Ascending aorta (tissue), 2 donors: ENCODE measurements at places on chromosomes 16 and 17. TPM values are rescaled to one million over a fixed set of nuclear protein-coding genes. Genes with fewer than 3 reads are reported as not detected.
A peak's percentile ranks its signal among the peaks of the same experiment; 100 is the strongest.

DNA sequence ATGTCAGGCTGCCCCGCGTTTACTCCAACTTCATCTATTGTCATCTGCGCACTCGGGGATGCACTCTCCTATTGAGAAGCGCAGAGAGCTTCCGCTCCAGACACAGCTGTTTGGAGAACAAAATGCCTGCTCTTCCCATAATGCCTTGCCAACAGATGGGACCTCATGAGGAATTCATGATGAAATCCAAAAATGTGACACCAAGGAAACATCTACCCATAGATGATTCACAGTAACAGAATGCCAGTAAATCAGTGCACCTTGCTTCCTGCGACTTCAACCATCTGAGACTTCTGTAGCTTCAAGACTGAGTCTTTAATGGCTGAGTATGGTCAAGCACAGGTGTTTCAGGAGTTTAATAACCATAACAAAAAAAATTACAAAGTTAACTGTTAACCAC lies 1144.9 kb upstream of the GOT2 start:
- DNase-seq, result no peak

GRCh38 chr16:55120826-55121225 lies 190.2 kb downstream of the IRX5 start:
- DNase-seq, result no peak

The TBC1D3H gene
- total RNA-seq, result not detected

DNA sequence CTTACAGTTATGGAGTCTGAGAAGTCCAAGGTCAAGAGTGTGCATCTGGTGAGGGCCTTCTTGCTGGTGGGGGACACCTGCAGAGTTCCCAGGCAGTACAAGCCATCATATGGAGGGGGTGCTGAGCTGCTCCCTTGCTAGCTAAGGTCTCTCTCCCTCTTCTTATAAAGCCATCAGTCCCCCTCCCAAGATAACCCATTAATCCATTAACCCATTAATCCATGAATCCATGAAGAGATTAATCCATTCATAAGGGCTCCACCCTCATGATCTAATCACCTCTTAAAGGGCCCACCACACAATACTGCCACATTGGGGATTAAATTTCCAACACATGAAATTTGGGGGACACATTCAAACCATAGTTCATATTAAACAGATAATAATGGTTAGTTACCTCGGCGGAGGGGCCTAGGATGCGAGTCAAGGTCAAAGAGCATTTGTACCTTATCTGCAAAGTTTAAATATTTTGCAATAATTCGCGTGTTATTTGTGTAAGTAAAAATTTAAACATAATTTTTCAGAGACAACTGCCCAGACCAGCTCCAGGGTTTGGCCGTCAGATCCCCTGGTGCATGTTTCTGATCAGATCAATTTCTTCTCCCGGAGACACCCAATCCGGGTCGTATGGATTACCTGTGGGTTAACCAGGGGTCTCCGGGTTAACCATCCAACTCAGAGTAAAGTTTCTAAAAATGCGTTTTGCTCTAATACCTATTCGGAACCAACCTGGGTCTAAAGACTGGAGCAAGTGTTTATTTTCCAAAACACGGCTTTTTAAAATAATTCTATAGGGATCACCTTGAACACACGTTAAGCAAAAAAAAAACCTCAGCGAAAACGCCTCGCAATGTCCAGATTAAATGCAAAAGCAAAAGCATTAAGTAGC lies 740 bp upstream of the POLR3E start:
- no peak for DNase-seq

The PIPOX gene
- total RNA-seq, result not detected

The SLC47A1 gene
- total RNA-seq, result 0.64 TPM

The IGF2BP1 gene
- not detected for total RNA-seq

DNA sequence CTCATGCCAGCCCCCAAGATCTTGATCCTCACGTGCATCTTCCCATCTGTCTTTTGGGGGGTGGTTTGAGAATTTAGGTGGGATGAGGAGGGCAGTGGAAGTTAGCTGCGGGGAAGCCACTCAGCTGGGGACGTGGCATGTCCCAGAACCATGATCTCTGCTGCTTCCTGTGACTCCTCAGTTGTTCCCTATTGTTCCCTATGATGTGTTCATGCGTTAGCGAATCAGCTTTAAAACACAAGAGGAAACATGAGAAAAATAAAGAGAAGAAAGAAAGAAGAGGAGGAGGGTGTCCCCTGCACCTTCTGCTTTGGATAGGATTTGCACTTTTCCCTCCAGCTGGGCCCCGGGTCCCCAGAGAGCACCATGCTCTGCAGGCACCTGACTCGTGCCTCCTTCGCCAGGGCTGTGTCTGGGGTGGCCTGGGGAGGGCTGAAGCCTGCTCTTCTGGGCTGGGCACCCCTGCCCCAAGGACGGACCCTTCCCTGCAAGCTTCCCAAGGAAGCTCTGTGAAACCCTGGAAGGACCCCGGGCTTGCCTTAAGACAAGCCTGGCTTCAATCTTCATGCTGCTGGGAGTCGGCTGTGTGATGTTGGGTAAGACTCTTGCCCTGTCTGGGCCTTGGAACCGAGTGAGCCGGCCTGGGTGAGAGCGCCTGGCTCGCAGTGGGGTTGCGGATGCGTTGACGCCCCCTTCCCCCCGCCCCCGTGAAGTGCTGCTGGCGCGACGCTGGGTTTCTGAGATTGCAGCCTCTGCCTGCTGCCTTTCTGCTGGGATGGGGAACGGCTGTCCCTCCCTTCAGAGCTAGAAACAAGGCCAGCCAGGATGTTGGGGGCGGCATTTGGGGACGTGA lies 62.8 kb upstream of the CIBAR2 start:
- no peak for DNase-seq

The CCL17 gene
- not detected for total RNA-seq

DNA sequence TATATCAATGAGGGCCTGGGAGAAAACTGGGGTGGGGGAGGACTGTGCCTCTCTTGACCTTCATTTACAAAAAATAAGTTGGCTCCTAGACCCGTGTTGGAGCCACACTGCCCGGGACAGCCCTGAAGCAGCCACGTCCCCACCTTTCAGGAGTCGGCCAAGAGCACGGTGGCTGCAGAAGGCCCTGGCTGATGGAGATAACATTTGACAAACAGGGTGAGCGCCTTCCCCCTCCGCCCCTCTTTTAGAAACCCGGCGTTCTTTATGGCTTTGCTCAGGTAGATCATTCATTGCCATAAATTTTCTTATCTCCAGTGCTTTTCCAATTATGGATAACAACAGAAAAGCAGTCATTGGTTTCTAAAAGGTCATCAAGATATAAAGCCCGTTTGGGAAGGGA lies 398.1 kb upstream of the TNRC6C start:
- DNase-seq, result no peak

GRCh38 chr17:57106107-57106835 lies 21.2 kb downstream of the AKAP1 start:
- no peak for DNase-seq

DNA sequence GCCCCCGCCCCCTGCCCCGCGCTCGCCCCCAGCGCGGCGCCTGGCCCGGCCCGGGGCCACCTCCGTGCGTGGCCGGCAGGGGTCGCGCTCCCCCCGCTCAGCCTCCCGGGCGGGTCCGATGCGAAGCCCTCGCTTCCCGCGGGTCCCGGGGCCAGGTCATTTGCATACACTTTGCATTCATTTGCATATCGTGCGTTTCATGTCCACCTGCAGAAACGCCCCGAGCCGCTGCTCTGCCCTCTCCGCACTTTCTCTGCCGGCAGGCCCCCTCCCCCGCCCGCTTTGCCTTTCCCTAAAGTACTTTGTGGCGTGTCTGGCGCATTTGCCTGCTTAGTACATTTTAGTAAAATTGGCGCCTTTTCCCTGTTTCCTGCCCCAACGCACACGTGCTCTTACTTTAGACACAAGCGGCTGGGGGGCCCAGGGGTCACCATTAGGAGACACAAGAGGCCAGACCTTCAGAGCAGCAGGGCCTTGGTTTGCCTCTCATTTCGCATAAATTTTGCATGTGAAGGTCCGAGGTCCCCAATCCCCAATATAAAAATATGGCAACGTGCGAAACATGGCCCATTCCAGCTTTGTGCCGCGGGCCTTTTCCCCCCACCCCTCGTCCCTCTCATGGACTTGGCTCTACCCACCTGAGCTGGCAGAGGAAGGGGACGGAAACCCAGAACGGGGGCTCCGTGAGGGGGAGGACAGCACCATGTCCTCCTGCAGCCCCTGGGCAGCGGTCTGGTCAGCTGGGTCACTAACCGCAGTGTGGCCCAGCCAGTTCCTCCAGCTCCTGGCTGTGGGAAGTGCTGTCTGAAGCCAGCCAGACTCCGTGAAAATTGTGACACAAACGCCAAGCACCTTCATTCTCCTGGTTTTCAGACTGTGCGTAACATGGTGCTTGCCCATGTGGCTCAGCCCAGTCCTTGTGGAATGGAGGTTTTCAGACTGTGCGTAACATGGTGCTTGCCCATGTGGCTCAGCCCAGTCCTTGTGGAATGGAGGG lies 34.8 kb downstream of the CBFA2T3 start:
- no peak for DNase-seq

The CES5A gene
- total RNA-seq, result not detected

DNA sequence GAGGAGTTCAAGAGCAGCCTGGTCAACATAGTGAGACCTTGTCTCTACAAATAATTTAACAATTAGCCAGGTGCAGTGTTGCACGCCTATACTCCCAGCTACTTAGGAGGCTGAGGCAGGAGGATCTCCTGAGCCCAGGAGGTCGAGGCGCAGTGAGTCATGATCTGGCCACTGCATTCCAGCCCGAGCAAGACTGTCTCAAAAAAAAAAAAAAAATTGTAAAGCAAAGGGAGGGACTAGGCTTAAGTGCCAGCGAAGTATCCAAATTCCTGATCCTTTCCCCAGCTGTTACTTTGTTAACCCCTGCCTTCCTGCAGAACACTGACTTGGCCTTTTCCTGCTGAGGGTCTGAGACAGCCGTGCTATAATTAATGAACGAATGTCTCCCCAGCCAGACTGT lies 2.7 kb downstream of the GDPD3 start:
- DNase-seq, result no peak

The CNTNAP1 gene
- 10.5 TPM for total RNA-seq

DNA sequence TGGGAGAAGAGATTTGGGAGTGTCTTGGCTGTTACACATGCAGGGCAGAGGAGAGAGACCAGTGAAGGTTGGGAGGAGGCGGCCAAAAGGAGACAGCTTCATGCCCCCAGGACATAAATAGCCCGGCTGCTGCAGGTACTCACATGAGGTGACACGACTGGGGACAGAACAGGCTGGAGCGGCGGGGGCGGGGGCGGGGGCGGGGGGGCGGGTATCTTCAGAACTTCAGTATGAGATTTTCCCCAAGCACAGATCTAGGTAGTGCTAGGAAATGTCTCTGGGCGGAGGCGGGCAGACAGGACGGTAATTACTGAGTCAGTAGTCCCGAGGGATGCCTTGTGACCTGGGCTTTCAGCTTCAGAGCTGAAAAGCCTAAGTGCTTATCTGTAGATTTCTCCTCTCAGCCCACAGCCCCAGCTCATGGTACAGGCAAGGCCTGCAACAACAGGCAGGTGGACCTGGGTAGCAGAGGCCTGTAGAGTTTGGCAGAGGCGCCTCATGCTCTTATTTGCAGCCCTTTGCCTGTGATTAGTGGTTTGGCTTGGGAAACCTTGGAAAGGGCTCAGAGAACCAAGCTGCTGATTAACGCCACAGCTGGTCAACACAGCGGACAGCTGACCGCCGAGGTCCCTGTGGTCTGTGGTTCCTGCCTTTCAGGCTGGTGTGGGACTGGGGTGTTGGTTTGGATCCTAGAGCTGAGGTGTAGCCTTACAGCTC lies 24.5 kb downstream of the UNK start:
- no peak for DNase-seq

DNA sequence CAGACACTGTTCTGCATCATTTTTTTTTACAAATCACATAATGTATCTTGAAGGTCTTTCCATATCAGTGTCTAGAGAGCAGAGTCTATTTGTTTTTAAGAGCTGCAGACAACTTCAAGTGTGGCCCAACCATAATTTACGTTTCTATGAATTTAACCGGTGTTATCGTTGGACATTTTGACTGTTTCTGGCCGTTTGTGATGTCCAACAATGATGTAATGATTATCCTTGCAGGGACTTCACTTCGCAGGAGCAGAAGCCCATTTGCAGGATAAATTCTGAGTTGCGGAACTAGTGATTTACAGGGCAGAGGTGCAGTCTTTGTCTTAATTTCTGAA lies 26.9 kb upstream of the HLF start:
- DNase-seq, result no peak

DNA sequence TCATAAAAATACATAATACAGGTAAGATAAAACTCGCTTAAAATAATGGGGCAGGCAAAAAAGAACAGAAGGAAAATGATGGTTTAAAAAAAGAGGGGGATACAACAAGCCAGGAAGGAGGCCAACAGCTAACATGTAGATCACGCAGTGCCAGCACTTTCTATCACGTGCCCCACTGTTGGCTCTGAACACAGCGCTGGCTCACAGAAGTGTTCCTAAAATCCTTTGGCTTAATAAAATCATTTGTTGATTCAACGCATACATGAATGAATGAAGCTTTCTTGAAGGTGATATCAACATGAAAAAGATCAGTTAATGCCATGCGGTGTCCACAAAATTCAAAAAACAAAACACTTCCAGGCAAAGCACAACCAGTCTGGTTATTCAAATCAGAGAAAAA lies 8.5 kb downstream of the ITGAE start:
- no peak for DNase-seq

The UNC13D gene
- total RNA-seq, result 33.1 TPM

DNA sequence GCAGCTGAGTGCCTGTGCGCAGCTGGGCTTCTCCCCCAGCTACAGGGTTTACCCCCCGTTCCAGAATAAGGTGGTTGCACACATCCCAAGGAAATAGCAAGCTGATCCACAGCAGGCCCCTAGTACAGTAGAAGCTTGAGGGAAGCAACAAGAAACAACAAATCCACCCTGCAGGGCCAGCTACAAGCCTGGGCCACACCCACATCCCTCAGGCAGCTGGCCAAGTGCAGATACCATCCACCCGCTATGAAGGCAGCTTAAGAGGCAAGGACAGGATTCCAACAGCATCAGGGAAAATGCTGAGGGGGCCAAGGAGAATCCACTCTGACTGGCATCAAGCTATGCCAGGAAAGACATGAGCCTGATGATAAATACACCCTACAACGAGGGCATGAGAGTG lies 66.9 kb upstream of the RCVRN start:
- peak; percentile 70 for DNase-seq

- no peak for DNase-seq
Observed at GRCh38 chr17:17810084-17810894, 26.5 kb downstream of the SREBF1 start.

- no peak for DNase-seq
Observed at GRCh38 chr16:55737966-55738365, 82.2 kb downstream of the SLC6A2 start.

GRCh38 chr16:23557779-23558702 lies 514 bp downstream of the UBFD1 start:
- DNase-seq, result no peak

DNA sequence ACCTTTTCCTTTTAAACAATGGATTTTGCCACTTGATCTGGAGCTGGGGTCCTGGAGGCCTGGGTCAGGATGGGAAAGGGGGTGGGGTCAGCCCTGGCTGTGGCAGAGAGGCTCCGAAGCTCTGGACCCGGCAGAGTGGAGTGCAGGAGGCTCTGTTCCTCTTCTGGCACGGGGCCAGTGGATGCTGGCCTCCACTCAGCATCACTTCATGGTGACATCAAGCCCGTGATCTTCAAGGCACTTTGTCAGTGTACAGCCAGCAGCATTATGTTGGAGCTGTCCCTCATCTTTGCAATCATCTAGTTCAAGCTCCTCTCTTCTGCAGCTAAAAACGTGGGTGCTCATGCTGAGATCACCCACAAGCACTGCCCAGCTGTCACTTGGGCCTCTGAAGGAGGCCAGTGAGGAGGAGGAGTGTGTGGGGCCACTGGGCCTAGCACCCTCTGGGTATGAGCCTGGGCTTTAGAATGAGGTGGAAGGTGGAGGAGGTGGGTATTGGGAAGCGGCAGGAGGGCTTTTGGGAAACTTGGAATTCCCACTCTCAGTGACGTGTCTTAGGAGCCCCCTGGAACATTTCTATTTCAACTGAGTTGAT lies 45.9 kb upstream of the MGAT5B start:
- no peak for DNase-seq

GRCh38 chr16:57635266-57636097 lies 7.1 kb downstream of the ADGRG1 start:
- no peak for DNase-seq
